ENCODE measurements at places on chromosomes 13 and 19. TPM values are rescaled to one million over a fixed set of nuclear protein-coding genes. Genes with fewer than 3 reads are reported as not detected.

GRCh38 chr19:10580979-10581631 lies 6.0 kb downstream of the AP1M2 start:
- H3K27ac ChIP-seq, result no peak overlapping the region
- peaks cover 12% of the 10 kb centered on the region for H3K4me1 ChIP-seq
- H3K36me3 ChIP-seq, result no peaks in the 10 kb centered on the region
- peak; percentile 81 for DNase-seq
- H3K27me3 ChIP-seq, result peaks cover 6% of the 10 kb centered on the region

The ZNF844 gene
- total RNA-seq, result 0.73 TPM

- no peak overlapping the region for H3K27ac ChIP-seq
- H3K36me3 ChIP-seq, result no peaks in the 10 kb centered on the region
- peaks cover 10% of the 10 kb centered on the region for H3K27me3 ChIP-seq
- no peak for DNase-seq
Observed at GRCh38 chr13:43305416-43305815, 282.0 kb downstream of the DNAJC15 start.

The NANOS3 gene
- total RNA-seq, result 1.5 TPM

GRCh38 chr13:100440751-100441425 lies 147.7 kb downstream of the GGACT start:
- H3K4me1 ChIP-seq, result peaks cover 15% of the 10 kb centered on the region
- no peak overlapping the region for H3K4me3 ChIP-seq
- peaks cover 12% of the 10 kb centered on the region for H3K36me3 ChIP-seq
- DNase-seq, result no peak

GRCh38 chr19:339262-339887 lies 5.2 kb downstream of the MIER2 start:
- H3K36me3 ChIP-seq, result peaks cover 37% of the 10 kb centered on the region
- no peak overlapping the region for H3K4me3 ChIP-seq
- no peak overlapping the region for H3K27ac ChIP-seq

- no peaks in the 10 kb centered on the region for H3K27me3 ChIP-seq
- H3K4me3 ChIP-seq, result no peak overlapping the region
- peaks cover 5% of the 10 kb centered on the region for H3K4me1 ChIP-seq
Observed at GRCh38 chr19:47644743-47645482, 36.0 kb downstream of the BICRA start.

DNA sequence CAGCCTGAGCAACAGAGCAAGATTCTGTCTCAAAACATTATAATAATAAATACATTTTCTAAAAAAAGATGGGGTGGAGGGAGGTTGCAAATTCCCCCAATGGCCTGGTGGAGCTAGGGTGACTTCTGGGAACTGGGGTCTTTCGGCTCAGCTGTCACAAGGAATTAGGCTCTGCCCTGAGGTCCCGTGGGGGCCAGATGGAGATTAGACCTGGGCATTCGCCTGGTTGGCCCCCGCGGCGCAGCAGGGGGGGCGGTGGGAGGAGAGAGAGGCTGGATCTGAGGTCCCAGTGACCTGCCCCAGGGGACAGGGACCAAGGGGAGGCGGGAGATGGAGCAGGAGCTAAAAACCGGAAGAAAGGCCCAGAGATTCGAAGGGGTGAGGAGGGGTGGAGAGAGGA lies 14.8 kb downstream of the FUT6 start:
- no peak for DNase-seq
- no peak overlapping the region for H3K27ac ChIP-seq
- H3K27me3 ChIP-seq, result no peaks in the 10 kb centered on the region
- H3K4me3 ChIP-seq, result no peak overlapping the region
- peaks cover 8% of the 10 kb centered on the region for H3K4me1 ChIP-seq

DNA sequence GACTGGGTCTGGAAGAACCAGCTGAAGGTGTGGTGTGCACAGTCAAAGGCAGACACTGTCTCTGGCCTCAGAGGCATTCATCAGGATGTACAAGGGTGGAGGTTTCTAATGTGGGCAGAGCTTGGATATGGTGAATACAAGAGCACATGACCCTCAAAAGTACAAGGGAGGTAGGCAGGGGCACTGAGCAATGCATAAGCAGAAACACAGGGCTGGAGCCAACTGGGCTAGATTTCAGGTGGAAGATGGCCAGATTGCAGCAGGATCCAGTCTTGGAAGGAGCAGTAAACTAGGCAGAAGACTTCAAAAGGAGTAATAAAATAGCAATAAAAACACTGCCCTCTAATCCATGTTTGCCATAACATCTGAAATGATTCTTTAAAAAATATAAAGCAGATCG lies 417.1 kb downstream of the OLFM4 start:
- H3K36me3 ChIP-seq, result no peaks in the 10 kb centered on the region
- no peak overlapping the region for H3K27ac ChIP-seq
- no peaks in the 10 kb centered on the region for H3K4me1 ChIP-seq
- H3K27me3 ChIP-seq, result no peaks in the 10 kb centered on the region
- no peak overlapping the region for H3K4me3 ChIP-seq

DNA sequence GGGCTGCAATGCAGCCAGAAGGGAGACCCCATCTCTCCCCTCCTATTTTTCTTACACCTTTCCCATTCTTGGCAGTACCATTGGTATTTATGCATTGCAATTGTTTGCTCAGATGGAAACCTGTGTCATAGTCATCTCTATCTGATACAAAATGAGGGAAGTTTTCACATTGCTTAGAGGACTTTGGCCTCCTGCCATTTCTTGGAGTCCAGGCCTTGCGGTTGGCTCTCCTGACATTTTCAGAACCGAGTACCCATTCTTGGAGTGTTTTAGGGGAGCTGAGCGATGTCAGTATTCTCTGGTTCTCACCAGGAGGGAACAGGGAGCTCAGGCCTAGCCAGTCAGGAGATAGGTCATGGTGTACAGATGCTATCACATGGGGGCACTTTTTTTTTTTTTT lies 1.5 kb downstream of the SIN3B start:
- peaks cover 21% of the 10 kb centered on the region for H3K36me3 ChIP-seq
- H3K27ac ChIP-seq, result peak overlapping the region; percentile 61
- peaks cover 16% of the 10 kb centered on the region for H3K27me3 ChIP-seq
- peaks cover 24% of the 10 kb centered on the region for H3K4me1 ChIP-seq

DNA sequence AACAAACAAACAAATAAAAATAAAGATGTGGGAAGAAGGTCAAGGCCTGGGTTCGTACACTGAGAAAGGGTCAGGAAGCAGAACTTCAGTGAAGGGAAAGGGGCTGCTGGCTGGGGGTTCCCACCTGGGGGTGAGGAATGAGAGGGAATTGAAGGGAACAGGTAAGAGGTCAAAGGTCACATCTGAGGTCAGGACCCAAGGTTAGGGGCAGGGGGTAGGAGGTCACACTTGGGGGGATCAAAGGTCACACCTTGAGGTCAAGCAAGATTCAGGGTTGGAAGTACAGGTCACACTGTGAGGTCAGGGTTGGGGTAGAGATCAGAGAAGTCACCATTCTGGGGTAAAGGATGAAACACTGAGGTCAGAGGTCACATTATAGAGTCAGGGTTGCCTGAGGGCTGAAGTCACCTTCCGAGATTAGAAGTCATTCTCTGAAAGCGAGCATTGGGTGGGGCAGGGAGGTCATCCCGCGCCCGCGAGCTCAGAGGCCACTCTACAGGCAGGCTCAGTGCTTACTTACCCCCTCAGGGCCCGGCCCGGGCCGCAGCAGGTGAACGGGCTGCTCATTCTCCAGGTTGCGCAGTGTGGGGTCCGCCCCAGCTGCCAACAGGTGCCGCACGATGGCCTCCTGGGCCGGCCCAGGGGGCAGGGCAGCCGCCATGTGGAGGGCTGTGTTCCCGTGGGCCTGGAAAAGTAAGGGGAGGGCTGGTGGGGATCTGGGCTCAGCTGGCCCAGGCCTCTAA lies 10.8 kb downstream of the NFKBID start:
- H3K4me3 ChIP-seq, result no peak overlapping the region
- DNase-seq, result no peak
- no peaks in the 10 kb centered on the region for H3K27me3 ChIP-seq
- H3K4me1 ChIP-seq, result peaks cover 15% of the 10 kb centered on the region

DNA sequence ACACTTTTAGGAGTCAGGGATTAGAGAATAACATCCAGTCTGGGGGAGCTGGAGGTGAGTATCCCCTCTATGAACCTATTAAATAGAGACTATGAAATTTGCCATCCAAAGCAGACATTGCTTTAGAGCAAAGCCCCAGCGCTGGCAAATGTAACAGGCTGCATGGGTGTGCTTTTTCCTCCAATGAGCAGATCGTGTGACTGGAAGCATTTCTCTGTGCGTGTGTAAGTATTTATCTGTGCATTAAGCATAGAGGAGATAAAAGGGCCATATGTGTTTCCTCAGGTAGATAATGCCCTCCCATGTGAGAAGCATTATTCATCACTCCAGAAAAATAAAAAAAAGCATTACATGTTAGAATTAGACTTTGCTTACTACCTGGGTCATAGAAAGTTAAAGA lies 924 bp downstream of the TNFSF13B start:
- no peak for DNase-seq
- H3K27me3 ChIP-seq, result no peaks in the 10 kb centered on the region
- peaks cover 57% of the 10 kb centered on the region for H3K4me1 ChIP-seq
- peak overlapping the region; percentile 85 for H3K4me3 ChIP-seq
- H3K36me3 ChIP-seq, result peaks cover 3% of the 10 kb centered on the region

The TMEM255B gene
- total RNA-seq, result 2.6 TPM

The PSG4 gene
- not detected for total RNA-seq

GRCh38 chr13:44120043-44120442 lies 240.3 kb downstream of the LACC1 start:
- H3K4me1 ChIP-seq, result peaks cover 13% of the 10 kb centered on the region
- no peaks in the 10 kb centered on the region for H3K36me3 ChIP-seq
- DNase-seq, result no peak
- peaks cover 2% of the 10 kb centered on the region for H3K27me3 ChIP-seq

The DPY19L3 gene
- total RNA-seq, result 11.9 TPM

The ZNF763 gene
- total RNA-seq, result 1.1 TPM

The ZNF468 gene
- total RNA-seq, result 18.6 TPM

The ACP7 gene
- 0.10 TPM for total RNA-seq

The CPB2 gene
- total RNA-seq, result not detected

GRCh38 chr13:68064001-68064770 lies 834.0 kb upstream of the PCDH9 start:
- H3K4me1 ChIP-seq, result no peaks in the 10 kb centered on the region
- H3K4me3 ChIP-seq, result no peak overlapping the region
- no peaks in the 10 kb centered on the region for H3K36me3 ChIP-seq
- no peak overlapping the region for H3K27ac ChIP-seq
- DNase-seq, result no peak

DNA sequence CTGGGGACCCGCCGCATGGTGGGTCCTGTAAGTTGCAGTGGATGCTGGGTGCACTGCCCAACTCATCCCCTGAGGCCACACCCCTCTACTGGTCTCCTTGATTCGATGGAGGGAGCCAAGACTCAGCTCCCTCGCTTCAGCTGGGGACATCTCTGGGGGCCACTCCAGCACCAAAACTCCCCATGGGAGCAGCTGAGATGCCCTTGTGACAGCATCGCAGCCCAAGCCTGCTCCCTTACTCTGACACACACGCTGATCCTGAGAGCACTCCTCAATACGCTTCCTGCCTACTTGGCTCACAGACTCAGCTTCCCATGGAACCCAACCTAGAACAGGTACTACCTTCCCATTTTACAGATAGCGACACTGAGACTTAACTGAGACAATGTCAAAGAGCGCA lies 56.2 kb downstream of the PEPD start:
- no peaks in the 10 kb centered on the region for H3K36me3 ChIP-seq
- H3K4me3 ChIP-seq, result no peak overlapping the region
- no peak for DNase-seq
- no peaks in the 10 kb centered on the region for H3K4me1 ChIP-seq
- H3K27ac ChIP-seq, result no peak overlapping the region

- H3K27me3 ChIP-seq, result peaks cover 4% of the 10 kb centered on the region
- no peak overlapping the region for H3K4me3 ChIP-seq
- no peak for DNase-seq
- H3K4me1 ChIP-seq, result no peaks in the 10 kb centered on the region
Observed at GRCh38 chr13:26957182-26957581, 196.6 kb upstream of the GPR12 start.

DNA sequence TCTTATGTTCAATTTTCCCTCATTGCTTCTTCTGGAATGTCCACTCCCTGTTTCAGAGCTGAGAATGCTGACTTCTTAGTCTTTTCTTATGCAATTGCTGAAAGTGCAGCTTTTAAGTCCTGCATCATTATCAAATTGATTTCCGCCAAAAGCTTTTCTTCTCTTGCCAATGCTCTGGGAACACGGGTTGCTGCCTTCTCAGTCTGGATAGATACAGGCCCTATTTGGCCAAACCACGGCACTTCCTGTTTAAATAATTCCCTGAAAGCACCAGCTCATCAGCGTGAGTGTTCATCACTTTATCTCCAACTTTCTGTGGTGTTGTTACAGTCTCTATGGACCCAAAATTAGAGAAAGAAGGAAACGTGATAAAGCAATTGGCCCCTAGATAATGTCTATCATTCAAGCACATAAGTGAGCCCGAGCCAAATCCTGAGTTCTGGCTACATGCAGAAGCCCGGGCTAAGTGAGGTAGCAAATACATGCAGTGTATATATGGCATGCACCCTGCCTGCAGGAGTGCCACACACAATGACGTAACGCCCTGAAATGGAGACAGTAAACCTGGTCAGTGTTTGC lies 85.7 kb downstream of the CYSLTR2 start:
- H3K4me3 ChIP-seq, result no peak overlapping the region
- no peak overlapping the region for H3K27ac ChIP-seq
- H3K4me1 ChIP-seq, result no peaks in the 10 kb centered on the region
- no peak for DNase-seq

- peaks cover 37% of the 10 kb centered on the region for H3K27me3 ChIP-seq
- peaks cover 1% of the 10 kb centered on the region for H3K36me3 ChIP-seq
- H3K27ac ChIP-seq, result no peak overlapping the region
- peaks cover 8% of the 10 kb centered on the region for H3K4me1 ChIP-seq
Observed at GRCh38 chr13:112943309-112944125, 25.5 kb upstream of the MCF2L start.

- peaks cover 17% of the 10 kb centered on the region for H3K4me1 ChIP-seq
- H3K4me3 ChIP-seq, result no peak overlapping the region
- H3K36me3 ChIP-seq, result no peaks in the 10 kb centered on the region
- H3K27me3 ChIP-seq, result peaks cover 17% of the 10 kb centered on the region
Observed at GRCh38 chr13:44132710-44133109, 240.9 kb upstream of the SERP2 start.

DNA sequence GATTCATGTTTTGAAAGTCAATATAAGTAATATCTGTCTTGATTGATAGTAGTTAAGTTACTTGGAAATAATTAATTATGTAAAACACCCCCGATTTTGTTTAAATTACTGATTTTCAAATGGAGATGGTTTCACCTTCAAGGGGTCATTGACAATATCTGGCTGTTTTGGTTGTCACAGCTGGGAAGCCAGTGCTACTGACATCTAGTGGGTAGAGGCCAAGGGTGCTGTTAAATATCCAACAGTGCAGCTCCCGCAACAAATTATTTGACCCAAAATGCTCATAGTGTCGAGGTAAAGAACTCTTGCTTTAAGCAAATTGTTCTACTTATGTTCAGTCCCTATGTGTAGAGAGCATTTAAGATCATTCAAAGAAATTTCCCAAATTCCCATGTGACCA lies 50.6 kb upstream of the PCDH20 start:
- no peak overlapping the region for H3K4me3 ChIP-seq
- H3K36me3 ChIP-seq, result no peaks in the 10 kb centered on the region
- no peaks in the 10 kb centered on the region for H3K4me1 ChIP-seq
- no peak overlapping the region for H3K27ac ChIP-seq
- no peaks in the 10 kb centered on the region for H3K27me3 ChIP-seq

The LILRA5 gene
- not detected for total RNA-seq

Data from activated T-helper 1 cell treated with anti-CD3 and anti-CD28 coated beads, Interleukin-12 subunit alpha, Interleukin-12 subunit beta, Interleukin-2, Interleukin-4 antibody, amounts not matched to agents 30 ng/mL and 10 ng/mL and 1 ng/mL, durations not matched to agents 14 hours and 24 hours and 36 hours (primary cell).